ENCODE measurements at places on chromosomes 4 and X.

GRCh38 chr4:52658641-52659000 lies 480 bp downstream of the USP46 start:
- DNase-seq = no peak
- no peak overlapping the region for H3K27ac ChIP-seq
- peaks cover 10% of the 10 kb centered on the region for H3K4me1 ChIP-seq
- H3K36me3 ChIP-seq = peaks cover 1% of the 10 kb centered on the region

DNA sequence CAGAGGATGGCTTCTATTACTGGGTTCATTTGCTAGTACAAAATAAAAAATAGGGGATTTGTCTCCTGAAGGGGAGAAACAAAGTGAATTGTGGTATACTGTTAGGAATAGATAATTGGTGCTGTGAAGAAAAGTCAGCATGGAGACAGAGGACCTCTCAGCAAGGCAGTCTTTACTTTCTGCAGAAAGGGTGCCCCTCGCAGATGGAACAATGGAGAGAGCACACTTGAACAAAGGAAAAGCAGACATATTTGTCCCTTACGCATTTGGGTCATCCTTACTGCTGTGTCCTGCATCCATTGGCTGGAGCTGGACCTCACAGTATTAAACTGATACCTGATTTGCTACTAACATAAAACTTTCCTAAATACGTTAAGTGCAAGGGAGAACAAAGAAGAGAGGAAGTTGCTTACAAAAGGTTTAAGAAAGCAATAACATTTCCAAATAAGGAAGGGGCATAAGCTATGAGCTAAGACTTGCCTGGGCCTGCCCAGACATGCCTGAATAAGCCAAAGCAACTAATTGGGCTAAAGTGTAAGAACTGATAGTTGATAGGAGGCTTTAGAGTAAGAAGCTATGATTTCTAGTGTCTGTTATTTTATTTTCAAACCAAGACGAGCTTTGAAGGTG lies 83.8 kb downstream of the CCKAR start:
- no peaks in the 10 kb centered on the region for H3K27me3 ChIP-seq
- peaks cover 33% of the 10 kb centered on the region for H3K36me3 ChIP-seq
- no peak overlapping the region for H3K4me3 ChIP-seq
- peak overlapping the region; percentile 83 for H3K27ac ChIP-seq

GRCh38 chr4:78780093-78780492 lies 3.9 kb downstream of the BMP2K start:
- no peak overlapping the region for H3K27ac ChIP-seq
- DNase-seq = no peak
- no peaks in the 10 kb centered on the region for H3K36me3 ChIP-seq

DNA sequence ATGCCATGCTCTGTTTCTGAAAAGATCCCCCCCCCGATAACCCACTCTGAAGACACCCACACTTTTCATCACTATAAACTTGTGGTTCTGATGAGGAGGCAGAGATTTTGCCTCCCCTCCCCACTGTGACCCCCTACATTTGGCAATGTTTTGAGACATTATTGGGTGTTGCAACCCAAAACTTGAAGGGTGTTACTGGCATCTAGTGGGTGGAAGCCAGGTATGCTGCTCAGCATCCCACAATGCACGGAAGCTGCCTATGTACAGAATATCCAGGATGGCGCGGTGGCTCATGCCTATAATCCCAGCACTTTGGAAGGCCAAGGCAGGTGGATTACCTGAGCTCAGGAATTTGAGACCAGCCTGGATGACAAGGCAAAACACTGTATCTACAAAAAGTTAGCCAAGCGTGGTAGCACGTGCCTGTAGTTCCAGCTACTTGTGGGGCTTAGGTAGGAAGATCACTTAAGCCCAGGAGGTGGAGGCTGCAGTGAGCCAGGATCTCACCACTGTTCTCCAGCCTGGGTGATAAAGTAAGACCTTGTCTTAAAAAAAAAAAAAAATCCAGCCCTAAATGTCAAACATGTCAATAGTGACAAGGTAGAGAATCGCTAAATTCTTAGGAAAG lies 87.3 kb downstream of the SCD5 start:
- H3K27me3 ChIP-seq = no peaks in the 10 kb centered on the region
- no peak overlapping the region for H3K4me3 ChIP-seq
- H3K27ac ChIP-seq = no peak overlapping the region

- no peaks in the 10 kb centered on the region for H3K4me1 ChIP-seq
- H3K36me3 ChIP-seq = peaks cover 39% of the 10 kb centered on the region
- no peaks in the 10 kb centered on the region for H3K27me3 ChIP-seq
- no peak overlapping the region for H3K27ac ChIP-seq
- no peak overlapping the region for H3K4me3 ChIP-seq
- no peak for DNase-seq
These were observed 20.1 kb upstream of the MSANTD1 start for GRCh38 chr4:3228881-3229280.

- no peak overlapping the region for H3K4me3 ChIP-seq
- H3K4me1 ChIP-seq = no peaks in the 10 kb centered on the region
- DNase-seq = no peak
- H3K27me3 ChIP-seq = no peaks in the 10 kb centered on the region
These were observed 103.9 kb downstream of the PPA2 start for GRCh38 chr4:105369988-105370387.

GRCh38 chr4:131296192-131296591 lies 1852.9 kb upstream of the PCDH10 start:
- no peak overlapping the region for H3K4me3 ChIP-seq
- no peaks in the 10 kb centered on the region for H3K27me3 ChIP-seq
- no peaks in the 10 kb centered on the region for H3K4me1 ChIP-seq

GRCh38 chrX:135923353-135923752 lies 29.8 kb downstream of the SAGE1 start:
- DNase-seq = peak; percentile 8
- H3K36me3 ChIP-seq = no peaks in the 10 kb centered on the region
- H3K27me3 ChIP-seq = no peaks in the 10 kb centered on the region
- no peak overlapping the region for H3K4me3 ChIP-seq

- H3K4me3 ChIP-seq = no peak overlapping the region
- H3K27me3 ChIP-seq = peaks cover 2% of the 10 kb centered on the region
- DNase-seq = no peak
- no peak overlapping the region for H3K27ac ChIP-seq
- no peaks in the 10 kb centered on the region for H3K4me1 ChIP-seq
These were observed 54.7 kb downstream of the CPE start for GRCh38 chr4:165433529-165433928.

GRCh38 chr4:181468451-181468850 lies 774.8 kb upstream of the TENM3 start:
- no peaks in the 10 kb centered on the region for H3K27me3 ChIP-seq
- H3K27ac ChIP-seq = no peak overlapping the region
- no peaks in the 10 kb centered on the region for H3K4me1 ChIP-seq
- no peak for DNase-seq
- no peak overlapping the region for H3K4me3 ChIP-seq

DNA sequence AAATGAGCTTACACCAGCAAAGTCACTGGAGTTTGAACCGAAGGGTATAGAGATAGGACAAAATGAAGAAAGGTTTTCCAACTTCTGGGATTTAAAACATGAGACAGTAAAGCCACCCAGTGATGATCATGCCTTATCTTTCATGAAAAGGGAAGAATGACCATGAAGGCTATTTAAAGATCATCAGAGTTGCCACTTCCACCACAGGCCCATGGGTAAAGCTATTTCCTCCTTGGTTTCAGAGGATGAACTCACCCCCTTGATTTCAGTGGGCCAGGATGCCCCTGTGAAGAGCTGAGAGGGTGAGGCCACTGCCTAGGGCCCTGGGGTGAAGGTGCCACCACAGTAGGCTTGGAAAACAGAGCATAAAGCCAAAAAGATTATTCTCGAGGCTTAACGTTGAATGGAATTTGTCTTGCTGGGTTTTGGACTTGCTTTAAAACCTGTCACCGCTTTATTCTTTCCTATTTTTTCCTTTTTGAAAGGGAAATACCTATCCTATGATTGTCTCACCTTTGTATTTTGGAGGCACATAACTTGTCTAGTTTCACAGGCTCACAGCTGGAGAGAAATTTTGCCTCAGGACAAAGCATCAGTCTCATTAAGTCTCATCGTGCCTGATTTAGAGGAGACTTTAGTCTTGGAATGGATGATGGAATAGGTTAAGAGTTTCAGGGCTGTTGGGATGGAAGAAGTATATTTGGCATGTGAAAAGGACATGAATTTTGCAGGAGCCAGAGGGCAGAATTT lies 254.0 kb downstream of the SNCA start:
- H3K27me3 ChIP-seq = no peaks in the 10 kb centered on the region
- H3K4me3 ChIP-seq = no peak overlapping the region
- H3K36me3 ChIP-seq = no peaks in the 10 kb centered on the region
- no peak for DNase-seq
- no peaks in the 10 kb centered on the region for H3K4me1 ChIP-seq
- H3K27ac ChIP-seq = no peak overlapping the region

- H3K27ac ChIP-seq = no peak overlapping the region
- H3K27me3 ChIP-seq = no peaks in the 10 kb centered on the region
- DNase-seq = no peak
- no peak overlapping the region for H3K4me3 ChIP-seq
These were observed 289.7 kb upstream of the TRAM1L1 start for GRCh38 chr4:117375101-117375500.

GRCh38 chr4:24656906-24657305 lies 72.6 kb upstream of the DHX15 start:
- no peak for DNase-seq
- no peak overlapping the region for H3K4me3 ChIP-seq
- H3K27me3 ChIP-seq = peaks cover 10% of the 10 kb centered on the region
- no peaks in the 10 kb centered on the region for H3K36me3 ChIP-seq
- H3K4me1 ChIP-seq = peaks cover 4% of the 10 kb centered on the region

DNA sequence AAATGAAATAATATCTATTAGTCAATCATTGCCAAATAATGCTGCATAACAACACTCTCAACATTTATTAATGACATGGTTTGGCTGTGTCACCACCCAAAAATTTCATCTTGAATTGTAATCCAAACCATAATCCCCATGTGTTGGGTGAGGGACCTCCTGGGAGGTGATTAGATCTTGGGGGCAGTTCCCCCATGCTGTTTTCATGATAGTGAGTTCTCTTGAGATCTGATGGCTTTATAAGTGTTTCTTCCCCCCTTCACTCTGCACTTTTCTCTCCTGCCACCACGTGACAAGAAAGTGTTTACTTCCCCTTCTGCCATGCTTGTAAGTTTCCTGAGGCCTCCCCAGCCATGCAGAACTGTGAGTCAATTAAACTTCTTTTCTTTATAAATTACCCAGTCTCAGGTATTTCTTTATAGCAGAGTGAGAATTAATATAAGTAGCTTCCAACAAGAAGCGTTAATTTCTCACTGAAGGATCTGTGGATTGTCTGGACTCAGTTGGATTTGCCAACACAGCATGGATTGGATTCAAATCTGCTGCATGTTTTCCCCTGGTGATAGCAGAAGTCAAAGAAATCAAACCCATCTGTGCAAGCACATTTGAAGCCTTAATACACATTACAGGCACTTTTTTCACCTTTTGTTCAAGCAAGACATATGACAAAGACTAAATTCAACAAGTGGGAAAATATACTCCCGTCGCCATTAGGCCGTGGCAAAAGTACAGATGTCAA lies 216.6 kb downstream of the PDGFC start:
- H3K36me3 ChIP-seq = no peaks in the 10 kb centered on the region
- no peaks in the 10 kb centered on the region for H3K4me1 ChIP-seq
- H3K27ac ChIP-seq = no peak overlapping the region
- no peak for DNase-seq

DNA sequence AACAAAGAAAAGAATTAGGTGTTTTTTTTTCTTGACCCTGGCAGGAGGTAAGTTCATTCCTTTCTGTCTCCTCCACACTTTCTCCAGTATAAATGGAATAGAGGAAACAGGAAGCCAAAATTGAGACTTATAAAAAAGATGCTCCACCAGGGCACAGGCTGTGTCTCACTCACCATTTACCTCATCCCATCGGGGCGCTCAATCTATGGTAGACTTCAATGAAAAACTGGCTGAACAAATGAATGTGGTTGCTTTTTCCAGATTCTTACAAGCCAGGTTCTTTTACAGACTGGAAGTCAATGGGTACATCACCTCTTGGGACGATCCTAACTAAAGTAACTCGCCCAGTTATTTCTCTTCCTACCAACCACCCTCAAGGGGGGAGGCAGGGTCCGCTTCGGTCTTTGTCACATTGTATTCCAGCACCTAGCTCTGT lies 685 bp downstream of the COMMD8 start:
- H3K27me3 ChIP-seq = no peaks in the 10 kb centered on the region
- peaks cover 27% of the 10 kb centered on the region for H3K4me1 ChIP-seq
- H3K4me3 ChIP-seq = peak overlapping the region; percentile 81
- H3K36me3 ChIP-seq = peaks cover 7% of the 10 kb centered on the region
- no peak for DNase-seq
- H3K27ac ChIP-seq = peak overlapping the region; percentile 60

DNA sequence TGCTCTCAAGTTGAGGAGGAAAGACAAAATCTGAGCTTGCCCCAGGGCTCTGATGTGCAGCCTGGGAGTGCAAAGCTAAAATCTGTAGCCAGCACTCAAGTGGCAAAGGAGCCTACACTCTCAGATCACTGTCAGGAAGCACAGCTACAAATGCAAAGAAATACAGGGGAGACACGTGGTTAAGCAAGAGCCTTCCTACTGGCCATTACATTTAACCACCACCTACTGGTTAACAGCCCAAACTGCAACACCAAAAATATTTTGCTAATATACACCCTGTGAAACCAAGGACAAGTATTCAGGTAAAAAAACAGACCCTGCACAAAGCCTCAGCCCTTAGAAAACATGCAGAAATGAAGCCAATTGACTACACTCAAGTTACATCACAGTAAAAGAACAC lies 170.4 kb upstream of the FGF16 start:
- no peaks in the 10 kb centered on the region for H3K4me1 ChIP-seq
- H3K4me3 ChIP-seq = no peak overlapping the region
- no peak overlapping the region for H3K27ac ChIP-seq
- peaks cover 2% of the 10 kb centered on the region for H3K36me3 ChIP-seq

- no peak for DNase-seq
- H3K4me3 ChIP-seq = no peak overlapping the region
- H3K36me3 ChIP-seq = peaks cover 12% of the 10 kb centered on the region
- peaks cover 28% of the 10 kb centered on the region for H3K4me1 ChIP-seq
These were observed 16.1 kb downstream of the CPEB2 start for GRCh38 chr4:15018361-15018760.

DNA sequence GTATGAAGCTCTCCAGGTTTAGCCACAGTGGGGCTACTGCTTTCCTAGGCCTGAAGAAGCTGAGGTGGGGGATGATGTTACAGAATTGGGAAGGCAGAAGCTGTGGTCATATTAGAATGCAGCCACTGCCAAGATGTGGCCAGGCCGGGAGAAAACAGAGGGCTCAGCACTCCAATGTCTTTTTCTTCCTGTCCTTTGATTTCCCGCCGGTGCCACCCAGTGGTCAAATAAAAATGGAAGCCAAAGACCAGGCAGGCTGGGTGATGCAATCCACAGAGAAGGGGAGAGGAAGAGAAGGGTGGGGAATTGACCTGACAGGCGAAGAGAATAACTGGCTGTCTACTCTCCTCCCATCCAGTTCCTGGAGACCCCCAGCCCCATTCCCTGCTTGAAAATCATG lies 94.9 kb upstream of the SHISA3 start:
- H3K4me3 ChIP-seq = no peak overlapping the region
- no peaks in the 10 kb centered on the region for H3K4me1 ChIP-seq
- H3K27me3 ChIP-seq = peaks cover 21% of the 10 kb centered on the region
- no peaks in the 10 kb centered on the region for H3K36me3 ChIP-seq
- H3K27ac ChIP-seq = no peak overlapping the region

GRCh38 chrX:19156186-19156585 lies 33.9 kb upstream of the ADGRG2 start:
- H3K27me3 ChIP-seq = peaks cover 3% of the 10 kb centered on the region
- H3K4me1 ChIP-seq = no peaks in the 10 kb centered on the region
- no peak overlapping the region for H3K27ac ChIP-seq
- H3K4me3 ChIP-seq = no peak overlapping the region

All from activated naive CD4-positive, alpha-beta T cell treated with anti-CD3 and anti-CD28 coated beads for 36 hours (primary cell).